ENCODE measurements at places on chromosomes 2 and 18.
A peak's percentile ranks its signal among the peaks of the same experiment; 100 is the strongest.

DNA sequence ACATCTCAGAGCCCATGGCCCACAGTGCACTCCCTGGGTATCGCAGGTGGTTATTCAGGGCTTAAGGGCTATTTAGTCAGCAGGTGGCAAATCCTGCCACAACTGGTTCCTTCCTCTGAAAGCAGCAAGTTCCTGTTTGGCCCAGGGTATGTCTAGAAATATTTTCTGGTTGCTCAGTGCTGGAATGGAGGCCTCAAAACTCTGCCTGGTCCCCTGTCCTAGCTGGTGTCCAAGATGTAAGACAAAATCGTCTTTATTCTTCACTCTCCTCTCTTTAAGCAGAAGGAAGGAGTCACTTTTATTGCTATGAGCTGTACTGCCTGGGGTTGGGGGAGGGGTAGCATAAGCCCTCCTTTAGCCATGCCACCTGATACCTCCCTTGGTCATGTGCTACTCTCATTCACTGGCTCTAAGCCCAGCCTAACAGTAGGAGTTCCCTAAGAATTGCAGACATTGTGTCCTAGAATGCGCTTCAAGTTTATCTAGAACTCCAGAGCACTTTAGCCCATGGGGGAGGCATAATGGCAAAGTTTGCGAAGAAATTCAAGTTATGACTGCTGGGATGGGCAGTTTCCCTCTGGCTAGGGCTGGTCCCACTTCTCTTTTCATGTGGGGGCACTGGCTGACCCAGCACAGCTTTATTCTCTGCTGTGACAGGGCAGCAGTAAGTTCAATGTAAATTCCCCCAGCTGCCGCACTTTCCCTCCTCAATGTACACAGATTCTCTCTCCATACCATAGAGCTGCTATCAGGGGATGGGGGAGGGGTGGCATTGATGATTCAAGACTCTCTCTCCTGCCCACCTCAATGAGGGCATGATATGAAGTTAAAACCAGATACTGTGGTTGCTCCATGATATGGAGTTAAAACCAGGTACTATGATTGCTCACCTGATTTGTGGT is 27.1 kb upstream of the CWC22 start:
- peak; percentile 75 for DNase-seq

DNA sequence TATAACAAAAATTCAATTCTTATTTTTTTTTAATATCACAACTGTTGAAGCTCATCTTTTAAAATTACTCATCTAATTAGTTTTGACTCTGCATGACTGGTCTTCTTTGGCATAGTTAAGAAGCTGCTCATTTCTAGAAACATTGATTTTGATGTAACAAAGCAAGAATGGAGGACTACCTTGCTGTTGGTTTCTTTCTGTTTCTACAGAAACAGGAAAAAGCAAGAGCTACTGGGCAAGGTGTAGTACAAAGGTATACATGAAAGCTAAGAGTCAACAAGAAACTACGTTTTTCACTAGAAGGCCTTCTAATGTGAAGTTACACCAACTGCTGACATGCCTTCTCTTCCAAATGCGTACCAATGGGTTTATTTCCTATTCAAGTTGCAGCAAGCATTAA is 90.6 kb upstream of the SYT4 start:
- DNase-seq, result no peak

DNA sequence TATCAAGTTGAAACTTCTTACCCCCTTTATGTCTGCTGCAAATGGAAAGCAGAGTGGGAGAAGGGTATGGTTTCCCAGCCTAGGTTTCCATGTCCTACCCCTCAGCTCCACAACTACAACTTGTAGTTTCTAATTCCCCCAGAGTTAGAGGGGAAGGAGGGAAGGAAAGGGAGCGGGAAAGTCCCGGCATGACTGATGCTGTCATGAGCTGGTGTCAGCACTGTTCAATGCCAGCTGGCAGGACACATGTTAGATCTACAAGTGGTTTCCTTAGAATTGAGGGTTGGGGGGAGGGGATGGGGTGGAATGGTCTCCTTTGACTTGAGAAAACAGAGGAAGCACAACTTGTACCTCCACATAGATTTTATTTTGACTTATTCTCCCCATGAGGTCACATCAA is 194.0 kb downstream of the MBD2 start:
- no peak for DNase-seq

DNA sequence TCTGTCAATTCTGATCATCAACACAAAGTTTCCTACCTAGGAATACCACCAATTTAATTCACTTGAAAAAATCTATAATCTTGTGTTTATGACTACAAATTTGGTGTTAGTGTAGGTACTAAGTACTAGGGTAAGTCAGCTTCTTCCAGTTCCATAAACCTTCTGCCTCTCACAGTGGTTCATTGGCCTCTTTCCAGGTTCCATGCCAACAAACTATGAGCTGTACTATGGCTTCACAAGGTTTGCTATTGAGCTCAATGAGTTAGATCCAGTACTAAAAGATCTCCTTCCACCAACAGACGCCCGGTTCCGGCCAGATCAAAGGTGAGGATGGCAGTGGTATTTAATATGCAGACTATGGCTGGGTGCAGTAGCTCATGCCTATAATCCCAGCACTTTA is 58.8 kb downstream of the PRKRA start:
- peak; percentile 18 for DNase-seq

GRCh38 chr2:109530712-109531111 is 83.1 kb downstream of the SEPTIN10 start:
- DNase-seq, result no peak

GRCh38 chr2:55976681-55977080 is 53.1 kb upstream of the EFEMP1 start:
- no peak for DNase-seq

GRCh38 chr2:8797682-8798081 is 39.7 kb downstream of the KIDINS220 start:
- DNase-seq, result no peak

- DNase-seq, result peak; percentile 88
Observed at GRCh38 chr2:201698588-201699226, at the start of gene MPP4. TSS of gene MPP4 (minus strand) at chr2:201698644. CDS start at chr2:201693954, 4,690 bp downstream.

DNA sequence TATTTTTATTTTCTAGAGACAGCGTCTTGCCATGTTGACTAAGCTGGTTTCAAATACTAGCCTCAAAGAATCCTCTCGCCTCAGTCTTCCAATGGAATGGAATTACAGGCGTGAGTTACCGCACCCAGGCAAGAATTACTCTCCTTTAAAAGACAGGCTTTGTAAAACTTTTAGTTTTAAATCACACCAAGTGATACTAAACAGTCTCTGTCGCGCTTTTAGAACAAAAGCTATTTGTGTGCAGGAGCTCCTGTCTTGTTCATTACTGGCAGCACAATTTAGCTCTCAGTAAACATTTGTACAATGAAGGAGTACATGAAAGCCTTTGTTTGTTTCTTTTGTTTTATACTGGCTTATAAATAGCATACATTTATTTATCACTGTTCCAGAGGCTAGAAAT is 1719.2 kb upstream of the PIK3C3 start:
- DNase-seq, result no peak

DNA sequence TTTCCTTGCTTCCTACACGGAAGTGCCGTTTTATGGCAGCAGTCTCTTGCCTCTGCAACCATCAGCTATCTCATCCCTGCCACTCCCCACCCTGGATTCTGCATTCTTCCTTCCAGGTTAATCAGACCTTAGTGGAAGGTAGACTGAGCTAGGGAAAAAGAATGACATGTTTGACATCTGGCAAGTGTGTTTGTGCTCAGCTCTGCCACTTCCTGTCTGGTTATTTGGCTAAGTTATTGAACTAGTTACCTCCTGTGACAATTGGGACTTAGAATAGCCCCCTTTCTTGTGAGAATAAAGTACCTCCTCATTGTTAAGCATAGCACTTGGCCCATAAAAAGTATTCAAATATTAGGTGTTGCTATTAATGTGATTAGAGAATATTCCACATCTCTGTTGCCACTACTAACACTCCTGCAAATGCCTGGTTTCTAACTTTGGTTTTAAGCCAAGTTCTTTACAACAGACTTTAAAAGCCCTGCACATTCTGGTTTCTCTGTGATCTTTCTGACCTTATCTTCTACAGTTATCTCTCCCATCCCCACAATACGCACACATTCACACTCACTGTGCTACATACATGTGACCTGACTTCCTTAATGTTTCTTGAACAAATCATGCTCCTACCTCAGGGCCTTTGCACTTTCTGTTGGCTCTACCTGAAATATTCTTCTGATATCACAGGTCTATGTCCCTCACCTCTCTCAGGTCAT is 10.8 kb upstream of the MAPRE2 start:
- DNase-seq, result no peak

DNA sequence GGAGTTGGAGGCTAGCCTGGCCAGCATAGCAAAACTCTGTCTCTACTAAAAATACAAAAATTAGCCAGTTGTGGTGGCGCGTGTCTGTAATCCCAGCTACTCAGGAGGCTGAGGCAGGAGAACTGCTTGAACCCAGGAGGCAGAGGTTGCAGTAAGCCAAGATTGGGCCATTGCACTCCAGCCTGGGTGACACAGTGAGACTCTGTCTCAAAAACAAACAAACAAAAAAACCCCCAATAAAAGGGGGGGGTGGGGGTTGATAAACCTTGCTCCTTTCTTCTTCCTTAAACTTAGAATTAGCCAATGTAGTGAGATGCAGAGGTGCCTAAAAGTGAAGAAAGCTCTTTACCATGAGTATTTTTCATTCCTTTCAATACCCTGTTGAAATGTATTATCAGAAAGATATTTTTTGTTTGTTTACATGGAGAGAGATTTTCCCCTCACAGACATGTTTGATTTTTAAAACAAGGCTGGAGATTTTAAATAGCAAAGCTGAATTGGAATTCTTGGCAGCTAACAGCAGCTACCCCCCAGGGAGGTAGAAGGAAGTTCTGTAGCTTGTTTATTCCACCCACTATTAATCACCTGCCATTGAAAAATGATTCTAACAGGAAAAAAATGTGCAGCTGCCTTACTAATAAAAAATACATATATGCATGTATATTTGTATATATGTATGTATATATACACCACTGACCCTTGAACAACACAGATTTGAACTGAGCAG is 48.6 kb downstream of the GYPC start:
- peak; percentile 43 for DNase-seq

DNA sequence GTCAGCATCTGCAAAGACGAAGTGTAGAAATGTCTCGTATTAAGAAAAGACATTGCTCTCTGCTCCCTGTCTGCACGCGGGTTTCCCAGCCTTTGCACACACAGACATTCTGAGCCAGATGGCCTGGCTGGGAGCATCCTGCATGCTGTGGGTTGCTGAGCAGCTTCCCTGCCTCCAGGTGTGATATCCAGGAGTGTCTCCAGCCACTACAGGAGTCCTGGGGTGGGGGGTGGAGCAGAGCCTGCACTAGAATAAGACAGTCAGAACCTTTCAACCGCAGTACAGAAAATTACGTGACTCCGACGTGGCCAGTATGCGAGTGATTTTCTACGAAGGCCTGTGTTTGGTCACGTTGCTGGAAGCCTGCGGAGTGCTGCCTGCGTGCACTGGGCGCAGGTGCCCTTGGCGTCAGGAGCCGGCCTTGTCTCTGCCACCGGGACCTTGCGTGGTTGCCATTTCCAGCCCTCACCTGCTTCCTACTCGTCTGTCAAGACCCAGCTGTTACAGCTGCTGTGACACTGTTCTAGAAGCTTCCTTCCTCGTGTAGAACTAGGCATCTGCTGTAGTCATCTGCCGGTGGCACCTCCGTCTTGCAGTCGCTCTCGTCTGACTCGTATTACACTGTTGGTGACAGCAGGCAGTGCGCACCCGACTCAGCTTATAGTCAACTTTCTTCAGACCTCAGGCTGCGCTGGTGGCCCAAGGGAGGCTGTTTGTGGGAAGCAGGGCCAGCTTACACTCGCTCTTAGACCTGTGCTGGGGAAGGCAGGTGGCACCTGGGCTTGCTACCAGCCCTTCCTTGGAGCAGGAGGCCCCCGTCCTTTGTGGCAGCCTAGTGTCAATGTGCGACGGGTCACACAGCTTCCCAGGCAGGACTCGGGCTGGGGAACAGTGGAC is 11.2 kb downstream of the CTDP1 start:
- DNase-seq, result no peak

- peak; percentile 15 for DNase-seq
Observed at GRCh38 chr2:108169982-108170625, 69.7 kb upstream of the SULT1C3 start.

- no peak for DNase-seq
Observed at GRCh38 chr2:241469746-241470145, 38.6 kb downstream of the STK25 start.

GRCh38 chr2:129752176-129752575 is 227.3 kb upstream of the RAB6C start:
- no peak for DNase-seq

GRCh38 chr18:75104483-75104882 is 104.5 kb downstream of the PTGR3 start:
- DNase-seq, result no peak

DNA sequence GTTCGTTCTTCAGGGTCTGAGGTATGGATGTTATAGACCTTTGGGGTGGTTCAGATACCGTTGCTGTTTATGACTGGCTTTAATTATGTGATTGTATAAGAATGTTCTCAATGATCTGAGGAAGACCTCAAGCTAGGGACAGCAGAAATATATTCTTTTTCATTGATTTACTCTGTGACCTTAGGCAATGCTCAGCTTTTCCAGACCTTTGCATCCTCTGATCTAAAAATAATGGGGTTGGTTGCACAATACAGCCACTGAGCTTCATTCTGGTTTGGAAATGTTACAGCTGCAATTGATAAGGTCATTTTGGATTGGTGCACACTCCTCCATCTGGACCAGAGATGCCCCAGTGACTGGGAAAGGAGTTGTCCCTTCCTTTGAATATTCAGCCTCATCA is 17.2 kb upstream of the CABYR start:
- no peak for DNase-seq

DNA sequence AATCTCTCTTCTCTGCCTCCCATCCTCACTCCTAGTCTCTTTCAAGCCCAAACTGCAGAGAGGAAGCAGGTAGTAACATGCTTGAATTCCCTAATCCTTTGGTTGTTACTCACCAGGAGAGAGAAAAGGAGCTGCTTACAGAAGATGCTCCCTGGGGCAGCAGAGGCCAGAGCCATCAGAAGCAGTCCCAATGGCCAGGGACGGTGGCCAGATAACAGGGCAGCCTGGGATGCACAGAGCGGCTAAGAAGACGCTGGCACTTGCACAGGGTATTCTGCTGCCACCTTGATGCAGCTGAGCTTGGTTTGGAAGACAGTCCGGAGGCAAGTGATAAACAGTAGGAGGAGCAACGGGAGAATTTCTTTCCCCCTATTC is 250 bp downstream of the DSC1 start:
- no peak for DNase-seq

GRCh38 chr2:205775097-205775877 is 93.0 kb downstream of the NRP2 start:
- peak; percentile 44 for DNase-seq

- peak; percentile 56 for DNase-seq
Observed at GRCh38 chr2:2664989-2665833, 334.1 kb upstream of the MYT1L start.
